M059J (cell line): ENCODE measurements at places on chromosomes 2 and 18.

- DNase-seq: no peak
Observed at GRCh38 chr2:68689553-68690537, 44.8 kb upstream of the ARHGAP25 start.

- peak; percentile 40 for DNase-seq
Observed at GRCh38 chr2:85771486-85771885, 17.7 kb downstream of the ATOH8 start.

GRCh38 chr18:61882296-61883004, 10.4 kb downstream of the RNF152 start:
- DNase-seq: peak; percentile 85

- DNase-seq: no peak
Observed at GRCh38 chr2:39218391-39218790, 25.4 kb downstream of the CDKL4 start.

DNA sequence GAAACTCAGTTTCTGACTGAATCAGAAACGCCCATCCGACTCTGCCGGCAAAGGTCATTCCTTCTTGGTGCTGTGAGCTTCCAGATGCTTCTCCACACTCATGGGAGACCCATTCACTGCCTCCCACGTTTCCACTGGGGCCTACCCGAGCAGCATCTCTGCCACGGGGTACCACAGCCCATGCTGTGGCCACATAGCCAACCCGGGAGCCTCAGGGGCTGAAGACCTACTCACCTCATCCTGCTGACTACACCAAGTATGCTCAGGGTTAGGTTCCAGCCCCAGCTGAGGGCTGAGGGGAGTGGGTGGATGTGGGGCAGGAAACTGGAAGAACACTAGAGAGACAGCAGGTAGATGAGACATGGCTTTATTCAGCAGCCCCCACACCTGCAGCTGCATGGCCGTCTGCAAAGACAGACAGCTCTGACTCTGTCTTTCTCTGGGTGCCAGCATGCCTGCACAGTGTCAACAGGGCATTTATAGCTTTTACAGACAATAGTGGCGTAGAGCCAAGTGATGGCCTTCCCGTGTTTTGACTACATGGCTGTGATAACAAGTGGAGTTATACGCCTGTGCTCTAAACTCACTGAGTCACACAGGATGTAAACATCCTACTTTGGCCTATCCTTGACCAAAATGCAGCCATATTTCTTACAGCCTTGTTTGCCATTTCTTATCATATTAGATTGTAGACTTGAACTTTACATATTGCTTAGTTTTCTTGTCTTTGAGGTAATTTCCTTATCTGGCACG, 16.5 kb upstream of the KLHL23 start:
- DNase-seq: peak; percentile 43

DNA sequence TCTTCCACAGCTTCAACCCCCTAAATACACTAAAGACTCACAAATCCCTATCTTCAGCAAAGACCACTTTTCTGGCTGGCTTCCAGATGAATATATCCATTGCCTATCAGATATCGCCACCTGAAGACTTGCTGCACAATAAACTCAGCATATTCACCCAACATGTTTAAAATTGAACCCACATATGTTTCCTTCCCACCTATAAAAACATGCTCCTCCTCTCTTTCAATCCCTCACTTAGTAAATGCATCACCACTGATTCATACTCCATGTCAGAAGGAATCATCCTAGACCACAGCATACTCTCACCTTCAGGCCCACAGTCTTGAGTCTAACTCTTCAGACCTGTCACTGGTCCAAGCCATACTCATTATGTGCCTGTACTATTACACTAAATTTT, 5.3 kb downstream of the SPC25 start:
- DNase-seq: peak; percentile 68

GRCh38 chr2:229937537-229937936, 15.2 kb downstream of the FBXO36 start:
- no peak for DNase-seq

DNA sequence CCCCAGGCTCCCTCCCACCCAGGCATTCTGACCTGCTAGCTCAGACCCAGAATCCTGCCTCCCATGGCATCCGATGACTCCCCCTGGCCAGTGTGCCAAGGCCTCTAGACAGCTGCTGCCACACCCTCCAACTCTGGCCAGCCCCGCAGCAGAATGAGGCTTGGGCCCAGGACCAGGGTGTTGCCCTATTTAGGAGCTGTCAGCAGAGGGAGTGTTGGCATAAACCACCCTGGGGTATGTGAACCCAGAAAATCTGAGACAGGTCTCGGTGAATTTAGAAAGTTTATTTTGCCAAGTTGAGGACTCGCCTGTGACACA, 134.3 kb downstream of the KLHL29 start:
- DNase-seq: no peak

DNA sequence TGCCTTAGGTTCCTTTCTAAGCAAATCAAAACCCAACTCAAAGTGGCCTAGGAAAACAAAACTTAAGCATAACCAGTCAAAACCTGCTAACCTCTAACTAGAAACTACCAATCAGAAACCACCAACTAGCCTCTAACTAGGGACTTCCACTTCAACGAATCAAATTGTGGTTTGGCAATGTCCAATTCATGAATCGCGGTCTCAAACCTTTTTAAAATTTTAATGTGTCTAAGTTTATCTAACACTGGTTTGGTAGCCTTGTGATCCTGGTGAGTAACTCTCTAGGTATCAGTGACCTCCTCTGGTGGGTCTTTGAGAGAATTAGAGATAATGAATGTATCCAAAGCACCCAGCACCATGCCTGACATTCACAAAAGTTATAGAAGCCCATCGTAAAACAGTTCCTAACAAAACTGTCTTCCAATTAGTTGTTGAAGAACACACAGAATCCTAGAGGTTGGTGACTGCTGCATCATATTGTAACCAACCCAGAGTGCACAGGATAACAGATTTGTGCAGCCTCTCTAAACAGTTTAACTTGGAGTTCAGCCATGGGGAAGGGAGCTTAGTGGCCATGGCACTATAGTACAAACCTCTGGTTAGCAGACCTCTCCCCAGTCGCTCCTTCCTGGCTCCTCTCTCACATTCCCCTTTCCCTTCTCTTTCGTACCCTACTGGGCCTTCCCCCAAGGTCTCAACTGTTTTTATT, 45.2 kb upstream of the B3GNT2 start:
- DNase-seq: peak; percentile 94

- DNase-seq: peak; percentile 8
Observed at GRCh38 chr2:142140434-142140845, 9.6 kb upstream of the LRP1B start.

DNA sequence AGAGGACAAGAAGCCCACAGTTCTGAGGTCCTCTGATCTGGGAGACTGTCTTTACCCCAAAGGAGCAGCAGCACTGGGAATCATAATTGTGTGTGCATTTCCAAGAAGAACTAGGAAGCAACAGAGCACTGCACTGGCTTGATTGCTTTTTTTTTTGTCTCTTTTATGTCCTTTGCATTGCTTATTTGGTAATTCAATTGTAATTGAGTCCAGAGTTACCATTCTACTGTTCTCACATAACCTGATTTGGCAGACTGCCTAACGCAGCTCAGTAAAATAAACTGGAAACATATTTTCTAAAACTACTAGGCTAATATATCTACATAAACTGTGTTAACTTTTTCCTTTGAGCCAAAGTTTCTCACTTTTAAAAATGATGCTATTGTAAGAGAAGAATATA, 190.3 kb upstream of the SLC8A1 start:
- DNase-seq: no peak

DNA sequence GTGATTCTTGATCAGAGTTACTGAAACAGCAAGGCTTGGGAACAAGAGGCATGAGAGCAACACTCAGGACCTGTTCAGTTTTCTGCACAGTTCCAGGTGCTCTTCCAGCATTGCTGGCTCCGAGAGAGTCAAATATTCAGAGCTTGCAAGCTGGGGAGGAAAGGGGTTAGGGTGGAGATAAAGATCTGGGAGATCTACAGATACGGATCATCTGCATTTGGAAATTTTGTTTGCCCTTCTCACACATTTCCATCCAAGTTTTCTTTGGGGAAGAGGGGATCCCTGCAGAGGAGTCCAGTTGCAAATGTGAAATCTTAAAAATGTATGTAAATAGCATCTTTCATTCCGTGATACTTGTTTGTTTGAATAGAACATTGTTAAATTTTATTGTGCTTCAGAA, 108.2 kb downstream of the NEDD4L start:
- no peak for DNase-seq

DNA sequence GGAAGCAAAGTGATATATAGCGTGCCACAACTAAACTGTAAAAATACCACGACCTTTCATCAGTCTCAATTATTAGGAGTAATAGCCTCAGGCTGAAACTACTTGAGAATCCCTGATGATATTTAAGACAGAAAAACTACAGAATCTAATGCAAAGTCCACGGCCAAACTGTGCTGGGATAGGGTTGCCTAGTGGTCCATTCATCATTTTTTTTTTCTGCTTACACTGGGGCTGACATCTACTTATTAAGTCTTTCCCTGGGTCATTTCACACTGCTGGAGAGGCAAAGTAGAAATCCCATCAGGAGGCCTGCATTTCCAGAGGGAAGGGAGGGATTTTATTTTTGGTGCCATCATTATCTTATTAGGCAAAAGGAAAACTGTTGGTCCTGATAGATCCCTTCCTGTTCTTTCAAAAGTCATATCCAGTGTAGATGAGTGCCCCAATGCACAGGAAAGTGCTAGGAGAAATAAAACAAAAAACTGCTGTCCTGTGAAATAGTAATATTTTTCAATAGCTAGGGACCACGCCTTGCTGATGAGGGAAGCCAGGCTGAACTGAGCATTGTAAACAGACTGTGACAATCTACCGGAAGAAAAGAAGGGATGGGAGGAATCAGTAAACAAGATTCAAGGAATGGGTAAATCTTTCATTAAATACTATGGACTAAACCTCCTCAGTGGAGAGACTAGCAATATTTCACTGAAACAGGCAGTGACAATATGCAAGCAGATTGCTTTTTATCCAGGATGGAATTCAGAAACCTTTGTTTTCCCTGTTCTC, 644.3 kb downstream of the IRS1 start:
- DNase-seq: no peak

- no peak for DNase-seq
Observed at GRCh38 chr18:8031496-8031895, 464.4 kb downstream of the PTPRM start.

- no peak for DNase-seq
Observed at GRCh38 chr18:37980556-37980955, 415.0 kb upstream of the CELF4 start.

- DNase-seq: no peak
Observed at GRCh38 chr2:216051350-216051749, 30.3 kb downstream of the PECR start.

DNA sequence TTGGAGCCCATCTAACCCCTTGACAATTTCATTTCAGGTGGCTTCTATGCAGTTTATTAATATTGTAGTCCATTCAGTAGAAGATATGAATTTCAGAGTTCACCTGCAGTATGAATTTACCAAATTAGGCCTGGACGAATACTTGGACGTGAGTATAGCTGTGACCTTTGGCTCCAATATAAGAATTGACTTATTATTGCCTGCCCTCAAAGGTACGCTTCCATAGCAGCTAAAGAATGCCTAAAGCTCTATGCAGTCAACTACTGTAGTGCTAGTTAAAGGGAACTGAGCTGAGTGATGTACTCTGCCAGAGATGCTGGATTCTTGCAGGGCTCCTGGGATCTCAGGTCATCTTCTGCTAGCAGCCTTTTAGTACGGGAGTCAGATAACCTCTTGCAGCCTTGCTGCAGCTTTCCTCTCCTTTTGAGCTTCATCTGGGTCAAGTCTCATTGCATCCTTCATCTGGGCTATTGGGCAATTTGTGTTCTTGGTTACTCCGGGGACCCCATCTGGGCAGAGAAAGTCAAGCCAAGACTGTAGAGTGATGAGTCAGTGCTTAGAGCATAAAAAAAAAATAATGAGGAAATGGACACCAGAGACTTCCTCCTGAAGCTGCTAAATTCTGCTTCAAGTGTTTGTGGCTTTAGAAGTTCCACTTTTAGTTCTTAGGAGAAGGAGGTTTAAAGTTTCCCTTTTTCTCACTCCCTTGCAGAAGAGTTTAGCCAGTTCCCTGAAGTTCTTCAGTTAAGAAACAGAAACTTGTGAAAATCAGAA, 105.6 kb downstream of the PRPF40A start:
- DNase-seq: peak; percentile 50

DNA sequence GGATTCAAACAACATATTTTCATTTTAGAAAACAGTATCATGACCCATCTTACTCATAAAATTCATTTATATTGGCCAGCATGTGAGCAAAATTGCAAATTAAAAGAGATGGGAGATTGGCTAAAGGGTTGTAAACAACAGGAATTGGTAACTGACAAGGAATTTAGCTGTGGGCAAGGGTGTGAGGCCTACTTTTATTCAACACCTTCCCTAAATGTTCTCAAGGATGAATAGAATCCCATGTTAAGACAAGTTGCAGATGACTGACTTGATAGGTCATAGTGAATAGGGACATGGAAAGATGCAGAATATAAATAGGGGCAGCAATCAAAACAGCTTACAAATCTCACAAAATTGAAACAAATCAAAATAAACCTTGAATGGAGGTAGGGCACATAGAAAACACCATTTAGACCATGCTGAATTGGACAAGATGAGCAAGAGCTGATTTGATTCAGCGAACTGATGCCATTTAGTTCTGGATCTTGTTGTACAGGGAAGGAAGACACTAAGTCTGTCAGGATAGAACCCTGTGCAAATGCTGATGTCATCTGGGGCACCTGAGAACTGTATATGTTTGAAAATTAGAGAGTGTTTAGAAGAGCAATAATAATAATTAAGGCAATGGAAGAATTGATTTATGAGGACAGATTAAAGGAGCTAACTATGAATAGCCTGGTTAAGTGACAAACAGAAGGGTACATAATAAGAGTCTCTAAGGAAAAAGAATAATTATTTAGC, 509.7 kb downstream of the ZEB2 start:
- DNase-seq: no peak

DNA sequence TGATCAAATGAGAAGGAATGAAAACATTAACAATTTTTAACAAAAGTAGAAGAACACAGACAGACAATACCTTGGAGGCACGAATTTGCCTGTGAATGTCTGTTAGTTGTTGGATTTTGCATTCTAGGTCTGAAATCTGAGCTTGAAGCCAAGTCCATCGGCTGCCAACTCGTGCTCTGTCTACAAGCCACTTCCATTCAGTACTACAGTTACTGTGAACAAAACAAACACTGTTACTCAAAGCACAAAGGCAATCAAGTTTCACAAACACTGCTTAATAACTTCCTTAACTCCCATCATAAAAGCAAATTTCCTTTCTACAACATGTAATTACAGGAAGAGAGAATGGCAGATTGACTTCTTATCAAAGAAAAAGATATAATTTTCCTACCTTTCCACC, 42.2 kb downstream of the KANSL1L start:
- DNase-seq: no peak

- DNase-seq: peak; percentile 44
Observed at GRCh38 chr2:223944166-223944702, 901 bp downstream of the WDFY1 start.

GRCh38 chr2:97998431-97999005, 2.8 kb upstream of the TMEM131 start:
- DNase-seq: no peak

DNA sequence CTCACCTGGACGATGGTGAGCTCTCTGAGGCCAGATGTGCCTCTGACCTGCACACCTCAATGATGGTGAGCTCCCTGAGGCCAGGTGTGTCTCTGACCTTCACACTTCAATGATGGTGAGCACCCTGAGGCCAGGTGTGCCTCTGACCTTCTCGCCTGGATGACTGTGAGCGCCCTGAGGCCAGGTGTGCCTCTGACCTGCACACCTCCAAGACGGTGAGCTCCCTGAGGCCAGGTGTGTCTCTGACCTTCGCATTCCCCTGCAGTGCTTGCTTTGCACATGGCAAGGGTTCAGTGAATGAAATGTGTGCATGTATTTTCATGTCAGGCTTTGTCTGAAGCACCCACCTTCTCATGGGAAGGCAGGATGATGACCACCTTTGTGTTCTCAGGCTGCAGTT, 95.5 kb downstream of the PTGR3 start:
- DNase-seq: no peak
